ENCODE measurements at places on chromosomes 6 and 20.

GRCh38 chr6:1678201-1678600 is 68.5 kb downstream of the FOXC1 start:
- DNase-seq, result no peak

DNA sequence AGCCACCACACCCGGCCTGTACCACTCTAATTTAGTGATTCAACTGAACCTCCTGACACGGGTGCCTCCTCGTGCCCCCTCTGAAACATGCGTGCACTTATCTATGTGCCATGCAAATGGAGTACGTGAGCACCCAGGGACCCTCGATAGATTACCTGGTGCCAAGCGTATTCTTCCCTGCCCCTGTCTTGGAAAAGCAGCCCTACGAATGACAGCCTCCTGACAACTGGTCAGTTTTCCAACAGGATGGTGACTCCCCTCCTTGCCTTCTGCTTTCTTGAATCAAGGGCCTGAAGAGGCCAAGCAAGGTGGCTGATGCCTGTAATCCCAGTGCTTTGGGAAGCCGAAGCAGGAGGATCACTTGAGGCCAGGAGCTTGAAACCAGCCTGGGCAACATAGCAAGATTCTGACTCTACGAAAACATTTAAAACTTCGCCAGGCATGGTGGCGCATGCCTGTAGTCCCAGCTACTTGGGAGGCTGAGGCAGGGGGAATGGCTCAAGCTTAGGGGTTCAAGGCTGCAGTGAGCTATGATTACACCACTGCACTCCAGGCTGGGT is 25.4 kb upstream of the SYNJ2 start:
- DNase-seq, result no peak

DNA sequence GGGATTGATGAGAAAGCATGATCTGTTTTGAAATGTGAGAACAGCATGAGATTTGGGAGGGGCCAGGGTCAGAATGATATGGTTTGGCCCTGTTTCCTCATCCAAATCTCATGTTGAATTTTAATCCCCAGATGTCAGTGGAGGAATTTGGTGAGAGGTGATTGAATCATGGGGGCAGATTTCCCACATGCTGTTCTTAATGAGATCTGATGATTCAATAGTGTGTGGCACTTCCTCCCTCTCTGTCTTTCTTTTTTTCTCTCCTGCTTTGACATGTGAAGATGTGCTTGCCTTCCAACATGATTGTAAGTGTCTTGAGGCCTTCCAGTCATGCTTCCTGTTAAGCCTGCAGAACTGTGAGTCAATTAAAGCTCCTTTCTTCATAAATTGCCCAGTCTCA is 1060.3 kb upstream of the CITED2 start:
- no peak for DNase-seq

- no peak for DNase-seq
Observed at GRCh38 chr6:107264357-107264840, 149.1 kb upstream of the BEND3 start.

- no peak for DNase-seq
Observed at GRCh38 chr6:151100326-151100725, 139.4 kb upstream of the AKAP12 start.

DNA sequence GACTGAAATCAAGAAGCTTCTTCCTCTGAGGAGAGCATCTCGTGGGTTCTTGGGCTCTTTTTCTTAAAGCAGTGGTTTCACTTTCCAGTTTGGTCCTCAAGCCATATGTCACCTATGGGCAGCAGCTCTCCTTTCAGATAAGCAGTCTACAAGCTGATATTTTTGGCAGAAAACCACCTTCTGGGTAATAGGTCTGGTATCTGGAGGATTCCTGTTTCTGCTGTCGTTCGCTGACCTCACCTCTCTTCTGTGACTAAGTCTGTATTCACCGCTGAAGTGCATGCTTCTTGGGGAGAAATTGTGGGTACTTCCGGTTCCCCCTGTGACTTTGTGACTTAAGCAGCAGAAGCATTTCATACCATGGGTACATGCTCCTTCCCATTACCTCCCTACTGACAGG is 193.6 kb downstream of the EDN1 start:
- DNase-seq, result no peak

GRCh38 chr6:134413241-134413643 is 95.3 kb upstream of the SGK1 start:
- DNase-seq, result no peak

DNA sequence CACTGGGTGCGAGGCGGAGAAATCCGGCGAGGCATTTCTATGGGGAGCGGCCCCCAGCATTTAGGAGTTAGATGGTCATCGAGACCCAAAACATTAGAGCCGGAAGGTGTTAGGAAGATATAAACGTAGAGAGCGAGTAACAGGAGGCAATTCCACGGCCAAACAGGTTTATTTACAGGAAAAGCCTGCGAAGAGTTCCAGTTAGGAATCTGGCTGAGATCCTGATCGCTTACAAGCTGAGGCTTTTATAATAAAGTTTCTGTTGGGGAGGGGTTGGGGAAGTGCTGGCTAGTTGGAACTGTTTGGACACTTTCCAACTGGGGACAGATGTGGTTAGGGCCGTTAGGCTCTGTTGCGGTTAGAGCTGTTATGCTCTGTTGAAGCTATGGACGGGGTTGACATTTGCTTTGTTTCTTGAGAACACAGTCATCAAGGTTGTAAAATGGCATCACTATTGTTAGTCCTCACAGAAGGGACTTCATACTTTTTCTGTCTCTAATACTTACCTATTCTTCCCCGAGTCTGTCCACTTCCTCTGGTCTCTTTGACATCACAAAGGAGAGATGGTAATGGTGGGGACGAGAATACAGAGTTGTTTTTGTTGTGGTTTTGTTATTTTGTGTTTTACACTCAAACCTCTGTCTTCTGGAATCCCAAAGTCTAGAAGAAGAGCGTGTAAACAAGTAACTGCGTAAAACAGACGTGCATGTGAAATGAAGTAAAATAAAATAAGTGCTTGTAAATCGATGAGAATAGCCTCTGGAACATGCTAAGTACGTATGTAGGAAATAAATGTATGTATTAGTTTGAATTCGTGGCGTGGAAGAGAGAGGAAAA is 554 bp upstream of the ZSCAN31 start:
- peak; percentile 54 for DNase-seq

DNA sequence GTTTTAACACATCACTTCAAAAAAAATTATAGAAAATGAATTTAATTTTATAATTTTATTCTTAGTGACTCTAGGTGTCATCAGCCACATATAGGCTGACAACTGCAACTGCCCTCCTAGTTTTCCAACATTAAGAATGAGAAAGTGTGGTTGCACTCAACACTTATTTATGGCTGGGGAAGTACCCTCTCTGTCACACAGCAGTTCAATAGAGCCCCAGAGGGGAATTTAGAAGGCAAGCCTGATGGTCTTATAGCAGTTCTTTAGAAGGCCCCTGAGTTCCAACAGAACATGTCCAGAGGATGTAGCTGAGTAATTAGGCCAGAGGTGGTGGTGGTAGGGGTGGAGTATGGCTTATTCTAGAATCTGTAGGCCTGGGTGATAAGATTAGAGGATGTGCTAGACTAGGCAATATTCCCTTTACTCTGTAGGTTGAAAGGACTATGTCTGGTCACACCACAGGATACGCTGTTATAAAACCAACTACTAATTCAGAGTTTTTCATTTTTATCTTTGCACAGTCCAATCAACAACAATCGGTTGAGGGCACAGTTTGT is 226.5 kb upstream of the CITED2 start:
- no peak for DNase-seq

DNA sequence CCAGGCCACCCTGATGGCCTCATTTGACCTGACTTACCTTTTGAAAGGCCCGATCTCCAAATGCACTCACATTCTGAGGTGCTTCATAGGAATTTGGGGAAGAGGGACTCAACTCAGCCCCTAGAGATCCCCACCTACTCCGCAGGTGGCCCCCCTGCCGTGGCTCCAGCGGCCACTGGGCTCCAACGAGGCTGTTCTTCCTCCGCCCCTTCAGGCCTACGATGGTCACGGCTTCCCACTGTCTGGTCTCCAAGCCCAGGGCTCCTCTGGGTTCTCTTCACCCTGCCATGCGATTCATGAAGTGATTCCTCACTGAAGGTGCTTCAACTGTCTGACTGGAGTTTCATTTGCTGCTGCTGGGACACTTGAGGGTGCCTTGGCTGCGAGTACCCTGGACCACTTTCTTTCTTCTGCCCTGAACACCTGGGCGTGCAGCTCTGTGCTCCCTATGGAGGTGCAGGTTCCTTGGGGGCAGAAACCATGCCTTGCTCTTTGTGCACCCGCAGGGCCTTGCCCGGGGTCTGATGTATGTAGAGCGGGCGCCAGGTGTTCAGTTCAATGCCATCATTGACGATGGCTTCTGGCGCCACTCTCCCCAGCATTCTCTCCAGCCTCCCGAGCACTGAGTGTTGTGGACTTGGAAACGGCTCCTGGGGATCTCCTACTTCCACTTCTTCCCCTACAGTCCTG is 10.0 kb upstream of the DUSP22 start:
- no peak for DNase-seq

GRCh38 chr20:62557462-62557861 is 81.7 kb upstream of the GATA5 start:
- DNase-seq, result no peak

GRCh38 chr6:157967020-157967419 is 14.6 kb upstream of the SYNJ2 start:
- no peak for DNase-seq

DNA sequence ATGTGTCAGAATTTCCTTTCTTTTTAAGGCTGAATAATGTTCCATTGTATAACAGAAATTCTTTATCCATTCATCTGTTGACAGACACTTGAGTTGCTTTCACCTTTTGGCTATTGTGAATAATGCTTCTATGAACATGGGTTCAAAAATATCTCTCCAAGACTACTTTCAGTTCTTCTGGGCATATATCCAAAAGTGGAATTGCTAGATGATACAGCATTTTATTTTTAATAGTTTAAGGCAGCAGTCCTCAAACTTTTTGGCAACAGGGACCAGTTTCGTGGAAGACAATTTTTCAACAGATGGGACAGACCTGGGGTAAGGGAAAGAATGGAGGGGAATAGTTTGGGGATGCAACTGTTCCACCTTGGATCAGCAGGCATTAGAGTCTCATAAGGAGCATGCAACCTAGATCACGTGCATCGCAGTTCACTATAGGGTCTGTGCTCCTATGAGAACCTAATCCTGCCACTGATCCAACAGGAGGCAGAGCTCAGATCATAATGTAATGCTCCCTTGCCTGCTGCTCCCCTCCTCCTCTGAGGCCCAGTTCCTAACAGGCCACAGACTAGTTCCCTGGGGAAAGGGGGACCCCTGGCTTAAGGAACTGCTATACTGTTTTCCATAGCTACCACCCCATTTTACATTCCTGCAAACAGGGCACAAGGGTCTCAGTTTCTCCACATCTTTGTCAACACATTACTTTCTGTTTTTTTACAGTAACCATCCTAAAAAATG is 239.9 kb upstream of the RNF217 start:
- DNase-seq, result no peak
